Activated CD8-positive, alpha-beta T cell treated with anti-CD3 and anti-CD28 coated beads, Interleukin-2, amount 10 ng/mL, durations not matched to agents 7 days and 5 days (primary cell): ENCODE measurements at places on chromosomes 3 and 15.

DNA sequence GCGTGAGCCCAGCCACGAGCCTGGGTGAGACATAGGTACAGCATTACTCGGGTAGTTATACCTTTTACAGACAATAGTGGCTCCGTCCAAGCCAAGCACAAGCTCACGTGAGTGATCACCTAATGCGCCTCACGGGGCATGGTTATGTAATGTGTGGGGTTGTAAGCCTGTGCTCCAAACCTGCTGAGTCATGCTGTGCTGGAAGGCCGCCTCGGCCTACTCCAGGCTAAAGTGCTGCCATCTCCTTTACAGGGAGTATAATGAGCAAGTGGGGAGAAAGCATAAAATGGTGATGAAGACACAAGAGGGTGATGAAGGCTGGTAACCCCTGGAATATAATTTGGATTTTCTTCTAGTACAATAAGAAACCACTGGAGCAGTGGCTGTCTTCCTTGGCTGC lies 175.8 kb upstream of the STT3B start:
- DNase-seq, result no peak

- no peak for DNase-seq
Measured at GRCh38 chr3:152377184-152377570, 108.4 kb downstream of the MBNL1 start.

GRCh38 chr3:76198086-76198485 lies 412.7 kb upstream of the ZNF717 start:
- DNase-seq, result no peak

DNA sequence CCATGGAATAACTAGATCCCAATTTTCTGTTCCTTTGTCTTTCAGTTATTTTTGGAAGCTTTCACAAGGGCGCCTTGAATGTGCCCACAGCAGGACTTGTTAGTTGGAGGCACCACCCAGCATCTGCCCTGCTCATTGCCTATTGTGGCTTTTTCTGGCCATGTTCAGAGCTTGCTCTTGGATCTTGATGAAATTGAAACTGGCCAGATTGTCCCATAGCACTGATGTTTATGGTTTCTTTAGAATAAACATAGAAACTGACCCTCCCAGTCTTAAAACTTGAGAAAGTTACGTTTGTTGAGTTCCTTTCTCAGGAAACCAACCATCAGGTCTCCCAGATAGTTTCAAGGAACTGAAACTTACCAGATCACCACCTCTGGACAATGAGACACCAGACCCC lies 474.7 kb downstream of the IL5RA start:
- DNase-seq, result no peak

- no peak for DNase-seq
Measured at GRCh38 chr15:62618846-62619504, 423.6 kb upstream of the TPM1 start.

GRCh38 chr15:62938825-62939224 lies 103.7 kb upstream of the TPM1 start:
- DNase-seq, result no peak

- no peak for DNase-seq
Measured at GRCh38 chr3:33187368-33187634, 31.3 kb downstream of the SUSD5 start.

- no peak for DNase-seq
Measured at GRCh38 chr15:35867356-35867755, 321.4 kb upstream of the DPH6 start.

GRCh38 chr3:22893644-22894325 lies 309.3 kb upstream of the UBE2E2 start:
- no peak for DNase-seq

- DNase-seq, result no peak
Measured at GRCh38 chr15:35705030-35705883, 159.3 kb upstream of the DPH6 start.

DNA sequence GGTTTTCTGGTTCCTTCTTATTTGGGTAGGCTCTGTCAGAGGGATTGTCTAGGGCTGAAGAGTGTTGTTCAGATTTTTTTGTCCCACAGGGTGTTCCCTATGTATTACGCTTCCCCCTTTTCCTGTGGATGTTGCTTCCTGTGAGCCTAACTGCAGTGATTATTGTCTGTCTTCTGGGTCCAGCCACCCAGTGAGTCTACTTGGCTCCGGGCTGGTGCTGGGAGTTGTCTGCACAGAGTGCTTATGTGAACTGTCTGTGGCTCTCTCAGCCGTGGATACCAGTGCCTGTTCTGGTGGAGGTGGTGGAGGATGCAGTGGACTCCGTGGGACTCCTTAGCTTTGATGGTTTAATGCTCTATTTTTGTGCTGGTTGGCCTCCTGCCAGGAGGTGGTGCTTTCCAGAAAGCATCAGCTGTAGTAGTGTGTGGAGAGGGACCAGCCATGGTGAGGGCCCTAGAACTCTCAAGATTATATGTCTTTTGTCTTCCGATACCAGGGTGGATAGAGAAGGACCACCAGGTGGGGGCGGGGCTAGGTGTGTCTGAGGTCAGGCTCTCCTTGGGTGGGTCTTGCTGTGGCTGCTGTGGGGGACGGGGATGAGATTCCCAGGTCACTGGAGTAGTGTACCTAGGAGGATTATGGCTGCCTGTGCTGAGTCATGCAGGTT lies 53.8 kb downstream of the CCDC66 start:
- no peak for DNase-seq

GRCh38 chr15:76070921-76071635 lies 11.3 kb downstream of the TMEM266 start:
- no peak for DNase-seq

DNA sequence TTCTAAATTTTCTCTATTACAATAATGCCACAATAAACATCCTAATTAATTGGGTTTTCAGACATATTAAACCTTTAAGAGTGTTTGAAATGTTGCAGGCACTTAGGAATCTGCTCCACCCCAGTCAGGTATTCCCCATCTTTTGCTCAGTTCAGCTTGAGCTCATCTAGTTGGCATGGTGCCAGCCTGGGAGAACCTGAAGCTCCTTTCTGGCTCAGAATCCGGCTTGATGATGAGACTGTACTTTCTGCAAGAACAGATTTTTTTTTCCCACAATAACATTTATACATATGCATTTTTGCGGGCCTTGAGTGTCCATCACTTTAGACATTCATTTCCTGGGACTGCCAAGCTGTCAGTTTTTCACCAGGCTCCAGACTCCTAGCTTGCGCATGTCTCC lies 7.7 kb upstream of the OXSR1 start:
- no peak for DNase-seq

GRCh38 chr3:128083980-128084674 lies 31.9 kb downstream of the SEC61A1 start:
- no peak for DNase-seq

DNA sequence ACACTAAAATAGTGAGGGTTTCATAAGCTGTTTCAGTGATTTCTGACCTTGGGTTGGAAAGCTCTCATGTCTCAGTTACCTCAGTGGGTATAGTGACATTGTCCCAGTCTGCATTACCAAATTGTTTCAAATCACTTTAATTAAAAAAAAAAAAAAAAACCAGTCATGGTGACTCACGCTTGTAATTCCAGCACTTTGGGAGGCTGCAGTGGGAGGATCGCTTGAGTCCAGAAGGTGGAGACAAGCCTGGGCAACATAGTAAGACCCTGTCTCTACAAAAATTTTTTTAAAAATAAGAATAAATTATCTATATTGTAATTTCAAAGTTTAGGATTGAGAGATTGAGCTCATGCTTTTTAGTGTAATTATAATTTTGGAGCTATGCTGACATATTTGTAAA lies 78.0 kb downstream of the MBNL1 start:
- no peak for DNase-seq
